NCI-H69 (cell line): ENCODE measurements at places on chromosomes 7 and 10.
A peak's percentile ranks its signal among the peaks of the same experiment; 100 is the strongest.

- peak; percentile 32 for DNase-seq
Measured at GRCh38 chr7:47444376-47445098, 137.4 kb downstream of the TNS3 start.

- no peak for DNase-seq
Measured at GRCh38 chr10:125554016-125554703, 128.8 kb downstream of the TEX36 start.

- DNase-seq, result no peak
Measured at GRCh38 chr10:124997771-124998623, 56.1 kb downstream of the ZRANB1 start.

DNA sequence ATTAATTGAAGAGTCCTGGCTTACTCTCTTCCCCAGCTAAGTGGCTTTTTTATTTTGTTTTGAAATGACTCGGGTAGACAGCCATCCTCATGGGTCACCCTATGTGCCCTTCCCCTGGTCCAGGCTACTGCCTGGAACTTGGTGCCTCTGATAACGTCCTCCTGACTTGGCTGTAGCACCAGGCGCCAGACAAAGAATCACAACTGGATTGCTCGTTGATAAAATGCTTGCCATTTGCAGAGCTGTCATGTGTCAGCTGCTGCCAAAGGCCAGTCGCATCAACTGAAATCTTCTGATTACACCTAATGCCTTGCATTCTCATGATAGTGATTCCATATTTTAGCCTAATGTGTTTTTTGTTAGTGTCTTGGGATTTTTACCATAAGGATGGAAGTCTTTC, 27.4 kb upstream of the ABLIM1 start:
- DNase-seq, result no peak

DNA sequence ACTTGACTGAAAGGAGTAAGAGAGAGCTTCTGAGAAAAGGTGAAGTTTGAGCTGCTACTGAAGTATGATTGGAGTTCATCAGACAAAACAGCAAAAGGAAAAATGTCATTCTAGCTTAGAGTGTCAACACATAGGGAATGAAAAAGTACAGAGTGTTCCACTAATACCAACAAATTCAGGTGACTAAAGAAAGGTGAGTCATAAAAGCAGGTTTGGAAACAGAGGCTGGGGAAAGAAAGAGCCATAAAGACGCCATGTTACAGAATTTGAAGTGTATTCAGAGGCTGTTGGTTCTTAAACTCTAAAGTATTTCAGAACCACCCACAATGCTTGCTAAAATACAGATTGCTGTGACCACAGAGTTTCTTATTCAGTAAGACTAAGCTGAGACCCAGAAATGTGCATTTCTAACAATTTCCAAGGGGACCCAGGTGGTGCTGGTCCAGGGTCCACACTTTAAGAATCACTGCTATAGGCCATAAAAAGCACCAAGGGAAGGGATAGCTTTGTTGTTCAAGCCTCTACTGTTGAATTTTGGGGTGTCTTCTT, 143.1 kb downstream of the ELAPOR2 start:
- no peak for DNase-seq

GRCh38 chr7:26073041-26073440, 79.0 kb upstream of the NFE2L3 start:
- no peak for DNase-seq

- no peak for DNase-seq
Measured at GRCh38 chr10:110326351-110327032, 21.8 kb upstream of the SMNDC1 start.

DNA sequence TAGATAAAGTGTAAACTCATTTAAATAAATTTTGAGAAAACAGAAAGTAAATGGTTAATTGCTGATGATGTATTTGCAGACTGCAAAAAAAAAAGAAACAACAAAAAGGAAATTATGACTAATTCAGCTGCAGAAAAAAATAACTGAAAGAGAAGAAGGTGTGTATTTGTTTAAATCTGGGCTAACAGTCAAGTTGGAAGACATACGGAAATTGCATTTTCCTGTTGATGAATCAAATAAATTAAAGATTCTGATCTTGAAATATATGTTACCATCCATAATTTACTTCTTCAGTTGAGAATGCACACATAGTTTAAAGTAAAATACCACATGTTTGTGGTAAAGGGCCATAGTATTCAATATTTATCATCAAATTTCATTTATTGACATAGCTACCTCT, 19.3 kb upstream of the ING3 start:
- no peak for DNase-seq

DNA sequence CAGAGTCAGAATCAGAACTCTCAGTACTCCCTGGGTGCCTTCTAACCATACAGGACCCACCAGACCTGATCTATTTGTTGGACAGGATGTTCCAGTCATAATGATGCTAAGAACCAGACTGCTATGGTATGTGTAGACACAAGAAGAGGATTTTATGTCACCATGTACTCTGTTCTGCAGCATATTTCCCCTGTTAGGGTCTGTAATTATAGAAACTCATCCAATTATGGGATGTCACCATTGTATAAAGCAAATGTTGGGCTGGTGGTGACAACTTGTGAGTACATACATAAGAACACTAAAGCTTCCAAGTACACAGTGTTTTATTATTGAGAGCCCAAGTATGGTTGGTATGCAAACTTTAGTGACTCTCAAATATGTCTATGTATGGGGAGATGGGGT, 67.1 kb upstream of the AGBL3 start:
- no peak for DNase-seq

GRCh38 chr7:30973791-30974604, 10.2 kb downstream of the GHRHR start:
- no peak for DNase-seq

DNA sequence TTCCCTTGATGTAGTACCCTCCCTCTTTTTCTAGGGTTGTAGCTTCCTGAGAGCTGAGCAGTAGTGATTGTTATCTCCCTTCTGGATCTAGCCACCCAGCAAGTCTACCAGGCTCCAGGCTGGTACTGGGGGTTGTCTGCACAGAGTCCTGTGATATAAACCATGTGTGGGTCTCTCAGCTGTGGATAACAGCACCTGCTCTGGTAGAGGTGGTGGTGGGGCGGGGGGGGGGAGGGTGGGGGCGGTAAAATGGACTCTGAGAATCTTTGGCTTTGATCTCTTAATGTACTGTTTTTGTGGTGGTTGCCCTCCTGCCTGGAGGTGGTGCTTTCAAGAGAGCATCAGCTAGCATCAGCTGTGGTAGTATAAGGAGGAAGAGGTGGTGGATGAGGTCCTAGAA, 302.0 kb upstream of the CHRM2 start:
- no peak for DNase-seq

DNA sequence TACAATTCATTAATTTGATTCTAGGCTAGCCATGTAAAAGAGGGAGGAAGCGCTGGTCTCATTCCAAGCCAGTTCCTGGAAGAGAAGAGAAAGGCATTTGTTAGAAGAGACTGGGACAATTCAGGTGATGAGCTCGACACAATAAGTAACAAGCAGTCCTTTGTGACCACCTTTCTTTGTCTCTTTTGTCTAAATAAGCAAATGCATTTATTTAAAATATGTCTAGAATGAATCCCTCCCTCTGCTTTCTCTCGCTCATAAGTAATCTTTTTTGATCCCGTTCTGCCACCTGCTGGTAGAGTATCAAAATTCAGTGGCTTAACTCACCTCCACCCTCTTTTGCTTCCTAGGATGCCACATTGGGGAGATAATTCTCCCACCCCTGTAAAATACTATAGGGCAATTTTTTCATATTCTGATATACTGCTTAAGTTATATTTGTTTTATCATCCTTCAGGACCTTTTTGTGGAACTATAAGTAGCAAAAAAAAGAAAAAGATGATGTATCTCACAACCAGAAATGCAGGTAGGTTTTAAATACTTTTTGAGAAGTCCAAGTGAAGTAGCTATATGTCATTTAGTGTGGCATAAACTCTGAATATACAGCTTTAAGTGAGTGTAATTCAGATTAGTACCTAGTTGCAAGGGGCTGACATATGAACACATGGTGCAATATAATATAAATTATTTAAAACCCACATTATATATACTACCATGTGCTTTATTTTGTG, 91.5 kb downstream of the GSDME start:
- DNase-seq, result peak; percentile 59

DNA sequence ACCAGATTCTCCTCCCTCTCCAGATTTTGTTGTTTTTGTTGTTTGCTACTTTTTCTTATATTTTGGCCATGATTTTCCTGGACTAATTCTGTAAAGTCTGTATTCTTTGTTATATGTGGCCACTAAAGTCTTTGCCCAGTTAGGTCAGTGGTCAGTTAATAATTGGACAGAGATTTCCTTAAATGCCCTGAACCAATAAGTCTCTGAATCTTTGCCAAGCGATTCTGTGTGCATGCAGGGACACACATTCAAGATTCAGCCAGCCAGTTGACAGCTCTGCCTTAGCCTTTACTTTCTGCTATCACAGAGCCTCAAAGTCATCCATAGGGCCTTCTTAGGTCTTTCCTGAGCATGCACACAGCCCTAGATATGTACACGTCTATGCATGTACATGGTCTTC, 11.0 kb upstream of the COL17A1 start:
- no peak for DNase-seq

DNA sequence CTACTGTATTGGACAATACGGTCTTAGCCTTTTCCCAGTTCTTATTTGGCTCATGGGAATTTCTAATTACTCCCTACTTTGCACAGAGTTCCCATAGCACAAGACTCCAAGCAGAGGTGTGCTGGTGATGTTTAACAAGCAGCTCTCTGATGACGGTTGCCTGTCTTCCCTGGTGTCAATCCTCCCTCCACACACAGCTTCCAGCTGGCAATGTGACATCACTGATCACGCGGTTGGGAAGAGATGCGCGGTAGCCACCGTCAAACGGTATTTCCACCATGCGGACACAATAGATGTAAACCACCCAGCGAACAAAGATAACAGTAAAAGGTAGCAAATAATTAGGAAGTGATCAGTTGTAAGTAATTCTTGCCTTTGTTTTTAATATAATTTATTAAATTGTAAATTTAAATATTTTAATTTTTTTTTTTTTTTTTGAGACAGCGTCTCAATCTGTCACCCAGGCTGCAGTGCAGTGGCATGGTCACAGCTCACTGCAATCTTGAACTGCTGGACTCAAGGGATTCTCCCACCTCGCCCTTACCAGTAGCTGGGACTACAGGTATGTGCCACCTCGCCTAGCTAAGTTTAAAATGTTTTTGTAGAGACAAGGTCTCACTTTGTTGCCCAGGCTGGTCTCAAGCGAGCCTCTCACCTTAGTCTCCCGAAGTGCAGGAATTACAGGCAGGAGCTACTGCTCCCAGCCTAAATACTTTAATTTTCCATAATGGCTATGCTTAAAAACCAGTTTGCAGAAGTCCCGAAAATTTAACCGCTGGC, 36.3 kb upstream of the IL15RA start:
- DNase-seq, result peak; percentile 0

DNA sequence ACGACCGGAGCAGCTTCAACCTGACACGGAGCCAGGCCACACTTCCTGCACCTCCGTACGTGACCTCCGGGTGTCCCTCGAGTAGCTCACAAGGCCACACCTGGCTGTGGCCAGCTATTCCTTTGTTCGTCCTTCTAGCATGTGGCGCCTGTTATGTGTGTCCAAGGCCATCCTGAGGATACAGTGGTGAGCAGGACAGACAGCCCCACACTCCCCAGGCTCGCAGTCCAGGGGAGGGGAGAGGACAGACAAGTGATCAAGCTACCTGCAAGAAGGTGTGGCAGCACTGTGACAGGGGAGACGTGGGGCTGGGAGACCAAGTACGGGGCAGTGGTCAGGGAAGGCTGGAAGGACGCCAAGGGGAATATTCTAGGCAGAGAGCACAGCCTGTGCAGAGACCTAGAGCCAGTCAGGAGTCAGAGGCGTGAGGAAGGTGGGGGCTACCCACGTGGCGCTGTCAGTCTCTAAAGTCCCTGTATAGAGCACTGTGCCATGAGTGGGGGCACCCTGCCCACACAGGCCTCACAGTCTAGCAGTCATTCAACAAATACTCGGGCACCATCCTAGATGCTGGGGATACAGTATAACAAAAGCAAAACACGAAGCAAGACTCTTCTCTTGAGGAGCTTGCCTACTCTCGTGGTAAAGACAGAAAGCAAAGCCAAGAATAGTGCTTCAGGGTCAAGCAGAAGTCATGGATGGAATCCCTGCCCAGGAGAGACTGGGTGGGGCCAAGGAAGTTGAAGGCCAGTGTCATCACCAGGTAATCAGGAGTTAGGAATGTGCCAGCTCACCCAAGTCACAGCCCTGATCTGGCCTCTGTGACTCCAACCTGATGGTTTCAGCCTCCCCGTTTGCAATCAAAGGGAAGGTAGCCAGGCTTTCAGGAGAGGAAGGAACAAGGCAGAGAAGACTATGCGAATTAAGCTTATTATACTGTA, 58.6 kb downstream of the PROSER2 start:
- DNase-seq, result peak; percentile 1
